Natural killer cell treated with Interleukin-12 subunit alpha and Interleukin-12 subunit beta and Interleukin-15 and Interleukin-18, amount 100 ng/mL, for 72 hours (primary cell): ENCODE measurements at places on chromosomes 2 and 18. TPM values are rescaled to one million over a fixed set of nuclear protein-coding genes. Genes with fewer than 3 reads are reported as not detected.

- no peak for DNase-seq
Observed at GRCh38 chr2:182542501-182543258, 115.8 kb upstream of the PDE1A start.

Gene IL1R2
- not detected for total RNA-seq

Gene APCDD1
- not detected for total RNA-seq

GRCh38 chr2:240952496-240953246 is 45.7 kb upstream of the SNED1 start:
- DNase-seq: peak; percentile 51

DNA sequence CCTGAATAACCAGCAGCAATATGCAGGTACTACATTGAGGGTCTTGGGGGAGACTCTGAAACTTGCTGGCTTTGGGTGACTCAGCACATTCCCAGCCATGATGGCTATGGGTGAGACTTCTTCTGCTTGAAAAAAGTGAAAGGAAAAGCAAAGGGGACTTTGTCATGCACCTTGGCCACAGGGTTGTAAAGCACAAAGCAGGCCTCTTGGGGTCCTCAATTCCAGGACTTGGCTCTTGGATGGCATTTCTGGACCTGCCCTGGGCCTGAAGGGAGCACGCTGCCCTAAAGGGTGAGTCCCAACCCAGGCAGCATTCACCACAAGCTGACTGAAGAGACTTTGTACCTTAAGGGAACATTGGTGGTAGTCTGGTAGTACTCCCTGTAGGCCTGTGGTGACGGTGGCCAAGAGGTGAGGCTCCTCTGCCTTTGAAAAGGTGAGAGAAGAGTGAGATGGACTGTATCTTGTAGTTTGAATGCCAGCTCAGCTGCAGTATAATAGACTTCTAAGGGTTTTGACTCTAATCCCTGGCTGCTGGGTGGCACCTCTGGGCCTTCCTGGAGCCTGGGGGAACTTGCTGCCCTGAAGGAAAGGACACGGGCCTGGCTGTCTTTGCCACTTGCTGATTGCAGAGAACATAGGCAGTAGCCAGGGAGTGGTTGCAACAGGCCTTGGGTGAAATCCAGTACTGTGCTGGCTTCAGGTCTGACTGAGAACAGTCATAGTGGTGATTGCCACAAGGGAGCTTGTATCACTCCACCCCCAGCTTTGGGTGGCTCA is 36.5 kb upstream of the CYTIP start:
- DNase-seq: peak; percentile 92

DNA sequence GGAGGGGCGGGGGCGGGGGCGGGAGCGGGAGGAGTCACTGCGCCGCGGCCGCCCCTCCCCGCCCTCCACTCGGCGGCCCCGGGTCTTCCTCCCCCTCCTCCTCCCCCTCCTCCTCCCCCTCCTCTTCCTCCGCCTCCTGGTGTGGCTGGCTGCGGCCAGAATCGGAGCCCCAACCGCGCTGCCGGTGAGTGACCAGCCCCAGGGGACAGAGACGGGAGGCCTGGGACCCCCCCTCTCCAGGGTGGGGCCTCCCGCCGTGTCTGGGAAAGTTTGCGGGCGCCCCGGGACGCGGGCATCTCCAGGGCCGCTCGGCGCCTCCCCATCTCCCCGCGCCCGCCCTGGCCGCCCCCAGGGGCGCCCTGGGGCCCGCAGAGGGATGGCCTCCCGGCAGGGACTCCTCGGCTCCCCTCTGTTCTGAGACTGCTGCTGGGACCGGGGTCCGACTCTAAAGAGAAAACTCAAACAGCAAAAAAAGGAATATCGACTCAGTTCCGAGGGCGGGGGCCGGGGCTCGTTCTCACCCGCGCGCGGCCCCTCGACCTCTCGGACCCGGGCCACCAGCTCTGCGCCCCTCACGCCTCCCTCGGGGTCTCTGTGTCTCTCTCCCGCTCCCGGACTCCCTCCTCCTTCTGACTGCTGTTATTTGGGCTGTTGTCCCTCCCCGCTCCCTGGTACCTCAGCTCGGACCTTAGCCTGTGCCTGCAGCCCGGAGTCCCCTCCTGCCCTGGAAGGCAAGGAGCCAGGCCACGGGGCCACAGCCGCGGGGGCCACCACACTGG is at the start of gene STON1:
Gene STON1, plus strand, starts transcription at position 122 of the 779 bp plus-strand sequence. CDS start 50,480 bp downstream, outside the sequence.
- no peak for DNase-seq

Gene CTLA4
- 13.7 TPM for total RNA-seq

DNA sequence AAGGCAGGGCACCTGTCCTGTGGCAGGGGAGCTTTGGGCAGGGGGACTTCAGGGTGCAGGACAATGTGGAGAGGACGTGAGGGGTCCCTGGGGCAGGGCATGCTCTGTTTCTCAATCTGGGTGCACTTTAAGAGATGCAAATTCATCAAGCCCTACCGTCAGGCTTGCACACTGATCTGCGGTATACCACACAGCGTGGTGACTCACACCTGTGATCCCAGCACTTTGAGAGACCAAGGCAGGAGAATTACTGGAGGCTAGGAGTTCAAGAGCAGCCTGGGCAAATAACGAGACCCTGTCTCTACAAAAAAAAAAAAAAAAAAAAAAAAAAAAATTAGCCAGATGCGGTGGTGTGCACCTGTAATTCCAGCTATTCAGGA is 10.2 kb upstream of the GPC1 start:
- DNase-seq: no peak

Gene IL1B
- 1.8 TPM for total RNA-seq

DNA sequence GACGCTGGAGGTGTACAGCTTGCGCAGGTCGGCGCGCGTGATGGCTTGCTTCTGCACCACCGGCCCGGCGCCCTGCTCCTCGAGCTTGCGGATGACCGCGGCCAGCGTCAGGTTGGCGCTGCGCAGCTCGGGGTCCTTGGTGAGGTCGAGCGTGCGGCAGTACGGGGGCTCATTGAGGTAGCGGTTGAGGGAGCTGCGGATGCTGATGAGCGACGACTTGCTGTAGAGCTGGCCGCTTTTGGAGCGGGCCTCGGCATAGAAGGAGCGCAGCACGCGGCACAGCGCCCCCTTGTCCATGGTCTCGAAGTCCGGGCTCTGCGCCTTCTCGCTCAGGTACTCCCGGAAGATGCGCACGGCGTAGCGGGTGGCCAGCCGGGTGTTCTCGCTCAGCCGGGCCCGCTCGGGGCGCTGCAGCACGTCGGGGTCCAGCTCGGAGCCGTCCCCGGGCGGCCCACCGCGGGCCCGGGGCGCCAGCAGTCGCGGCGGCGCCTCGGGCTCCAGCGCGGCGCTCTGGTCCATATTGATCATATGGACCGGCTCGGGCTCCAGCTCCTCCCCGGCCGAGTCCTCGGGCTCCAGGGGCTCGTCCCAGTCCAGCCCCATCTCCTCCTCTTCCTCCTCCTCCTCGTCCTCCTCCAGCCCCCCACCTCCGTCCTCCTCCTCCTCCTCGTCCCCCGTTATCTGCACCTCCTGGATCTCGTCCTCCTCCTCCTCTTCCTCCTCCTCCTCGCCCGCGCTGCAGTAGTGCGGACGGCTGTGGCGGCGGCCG is 523 bp downstream of the KCTD1 start:
- DNase-seq: peak; percentile 69

Gene CASP10
- 17.5 TPM for total RNA-seq

DNA sequence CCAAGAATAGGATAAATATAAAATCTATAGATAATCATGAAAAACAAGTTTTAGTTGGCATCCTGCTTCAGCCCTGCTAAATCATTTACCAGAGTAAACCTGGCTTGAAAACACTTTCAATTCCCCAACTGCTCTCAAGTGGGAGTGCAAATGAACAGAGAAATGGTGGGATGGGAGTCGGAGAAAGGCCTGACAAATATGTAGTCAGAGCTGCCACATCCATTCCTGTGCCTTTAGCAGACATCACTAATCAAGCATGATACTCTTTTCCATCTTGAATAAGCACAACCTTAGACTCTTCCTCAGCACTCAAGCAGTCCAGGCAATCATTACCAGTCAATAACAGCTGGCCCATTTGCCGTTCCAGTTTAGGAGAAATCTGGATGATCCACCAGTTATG is 101.3 kb downstream of the ANKRD44 start:
- no peak for DNase-seq

DNA sequence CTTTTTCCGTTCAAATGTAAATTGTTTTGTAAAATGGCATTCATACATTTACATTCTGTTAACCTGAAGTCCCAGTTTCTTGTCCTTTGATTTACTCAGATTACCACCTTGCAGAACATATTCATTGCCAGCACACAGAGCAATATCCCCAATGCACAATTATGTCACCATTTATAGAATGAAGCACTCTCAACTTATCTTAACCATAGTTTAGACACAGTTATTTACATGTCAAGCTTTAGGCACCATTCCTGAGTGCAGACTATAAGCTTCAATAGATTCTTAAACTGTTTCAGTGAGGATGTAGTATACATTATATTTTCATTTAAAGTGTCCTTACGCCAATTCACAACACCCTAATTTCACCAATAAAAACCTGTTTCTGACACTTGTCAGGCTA is 1977.9 kb downstream of the SUCLG1 start:
- DNase-seq: no peak

Gene FAP
- total RNA-seq: not detected

GRCh38 chr2:46076251-46076650 is 221.0 kb upstream of the EPAS1 start:
- DNase-seq: no peak

- no peak for DNase-seq
Observed at GRCh38 chr2:71261534-71261933, 34.6 kb upstream of the PAIP2B start.

GRCh38 chr2:188477564-188478103 is 186.0 kb downstream of the GULP1 start:
- DNase-seq: no peak

DNA sequence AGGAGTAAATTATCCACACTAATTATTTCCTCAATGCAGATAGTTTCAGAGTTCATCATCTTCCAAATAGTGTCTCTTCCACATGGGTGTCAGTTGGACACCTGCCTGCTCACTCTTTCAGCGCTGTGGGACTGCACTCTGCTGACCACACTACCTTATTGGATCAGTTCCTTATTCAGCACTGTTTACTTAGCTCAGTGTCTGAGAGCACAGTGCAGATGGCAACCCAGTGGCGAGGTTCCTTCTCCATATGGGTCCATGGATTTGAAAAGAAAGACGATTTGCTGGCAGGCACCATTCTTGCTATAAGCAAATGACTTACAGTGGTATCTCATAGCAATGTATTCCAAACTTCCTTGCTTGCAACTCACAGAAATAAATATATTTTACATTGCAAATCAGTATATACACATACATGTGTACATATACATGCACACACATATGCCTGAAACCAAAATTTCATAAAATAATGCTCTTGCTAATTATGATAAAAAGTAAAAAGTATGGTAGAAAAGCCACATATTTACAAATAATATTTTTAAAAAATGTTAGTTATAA is 354.8 kb downstream of the INSIG2 start:
- no peak for DNase-seq

DNA sequence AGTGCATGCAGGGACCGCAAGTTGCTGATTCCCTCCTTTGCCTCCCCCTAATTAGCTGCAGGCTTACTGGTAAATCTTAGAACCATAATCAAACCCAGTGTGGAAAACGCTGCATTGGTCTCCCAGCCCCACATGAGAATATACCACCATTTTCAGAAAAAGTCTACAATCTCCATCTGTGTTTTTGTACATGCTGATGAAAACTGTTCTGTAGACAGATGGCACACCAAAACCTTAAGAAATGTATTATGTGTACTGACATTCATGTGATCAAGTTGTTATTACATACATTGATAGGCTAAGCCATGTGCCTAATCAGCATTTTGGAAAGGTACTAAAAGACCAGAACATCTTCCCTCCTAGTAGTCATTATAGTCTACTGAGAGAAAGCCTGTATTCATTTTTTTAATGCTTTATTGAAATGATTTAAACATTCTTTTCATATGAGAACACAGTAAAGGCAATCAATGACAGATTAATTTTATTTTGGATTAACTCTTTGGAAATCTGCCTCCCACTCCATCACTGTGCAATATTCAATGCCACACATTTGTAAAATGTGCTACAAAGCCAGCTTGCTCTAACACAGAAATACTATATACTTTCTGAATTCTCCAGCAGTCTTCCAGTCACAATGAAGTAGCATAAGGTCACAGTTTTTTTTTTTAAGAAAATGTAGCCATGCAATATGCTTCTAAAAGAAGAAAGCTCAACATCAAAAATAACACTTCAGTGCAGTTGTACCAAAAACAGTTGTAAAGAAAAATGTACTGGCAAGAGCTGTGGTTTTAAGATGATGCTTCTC is 1.8 kb upstream of the CRYGA start:
- DNase-seq: no peak

- DNase-seq: no peak
Observed at GRCh38 chr2:108936076-108936864, 52.8 kb downstream of the EDAR start.

Gene CABYR
- total RNA-seq: 2.2 TPM

DNA sequence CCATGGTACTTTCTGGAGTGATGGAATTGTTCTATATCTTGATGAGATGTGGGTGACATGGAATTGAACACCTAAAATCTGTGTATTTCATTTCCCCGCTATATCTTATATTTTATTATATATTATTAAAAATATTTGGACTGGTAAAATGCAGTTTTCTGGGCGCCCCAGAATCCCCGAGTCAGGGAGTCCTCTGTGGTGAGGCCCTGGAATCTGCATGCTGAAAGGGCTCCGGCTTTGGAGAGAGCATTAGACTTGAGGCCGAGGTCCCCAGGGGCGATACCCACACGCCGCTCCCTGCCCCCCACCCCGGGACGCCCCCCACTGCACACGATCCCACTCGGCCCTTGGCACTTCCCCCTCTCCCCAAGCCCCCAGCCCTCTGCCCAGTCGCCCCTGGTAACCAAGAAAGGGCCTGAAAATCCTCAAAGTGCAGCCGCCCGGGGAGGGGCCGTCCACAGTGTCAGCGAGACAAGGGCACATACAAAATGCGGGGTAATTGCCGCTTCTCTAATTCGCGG is 126.0 kb downstream of the ZFP36L2 start:
- no peak for DNase-seq

- no peak for DNase-seq
Observed at GRCh38 chr2:67938053-67938452, 124.8 kb downstream of the C1D start.

DNA sequence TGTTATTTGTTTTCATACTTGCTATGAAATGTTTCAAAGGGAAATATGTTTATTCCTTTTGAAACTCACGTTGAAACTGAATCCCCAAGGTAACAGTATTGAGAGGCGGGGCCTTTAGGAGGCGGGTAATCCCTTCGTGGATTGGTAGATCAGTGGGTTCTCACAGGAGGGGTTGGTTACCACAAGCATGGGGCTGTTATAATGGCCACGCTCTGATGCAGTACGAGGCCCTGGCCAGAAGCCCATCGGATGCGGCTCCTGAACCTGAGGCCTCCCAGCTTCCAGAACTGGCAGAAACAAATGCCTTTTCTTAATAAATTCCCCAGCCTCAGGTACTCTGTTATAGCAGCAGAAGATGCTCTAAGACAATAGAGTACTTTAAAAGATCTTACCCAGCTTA is 135.7 kb downstream of the ASB1 start:
- DNase-seq: no peak

- DNase-seq: no peak
Observed at GRCh38 chr2:54944724-54945326, 105.4 kb downstream of the RTN4 start.

Gene IL37
- not detected for total RNA-seq

- no peak for DNase-seq
Observed at GRCh38 chr2:25726522-25726921, 53.1 kb upstream of the DTNB start.
